ENCODE measurements at places on chromosomes 2 and 18.

- no peak for DNase-seq
Observed at GRCh38 chr18:22253676-22254075, 84.3 kb downstream of the GATA6 start.

- no peak for DNase-seq
Observed at GRCh38 chr2:101012706-101013181, 10.7 kb downstream of the RPL31 start.

GRCh38 chr2:38605298-38605830 lies 2.6 kb upstream of the HNRNPLL start:
- no peak for DNase-seq

- no peak for DNase-seq
Observed at GRCh38 chr18:9629709-9630108, 15.3 kb upstream of the PPP4R1 start.

DNA sequence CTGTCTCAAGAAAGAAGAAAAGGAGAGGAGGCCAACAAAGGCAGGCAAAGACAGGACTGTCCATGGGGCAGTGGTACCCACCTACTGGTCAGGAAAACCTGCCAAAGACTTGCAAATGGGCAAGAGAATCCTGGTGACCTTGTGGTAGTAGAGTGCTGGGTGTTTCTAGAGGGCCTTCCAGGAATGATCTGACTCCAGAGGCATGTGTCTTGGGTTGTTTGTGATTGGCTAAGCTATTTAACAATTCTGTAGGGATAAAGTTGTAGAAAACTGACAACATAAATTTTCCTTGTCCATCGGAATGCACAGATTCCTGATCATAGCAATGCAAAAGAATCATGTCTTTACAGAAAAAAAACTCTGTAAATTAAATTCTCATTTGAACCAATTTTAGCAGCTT lies 68.5 kb upstream of the ZNF532 start:
- DNase-seq, result no peak

DNA sequence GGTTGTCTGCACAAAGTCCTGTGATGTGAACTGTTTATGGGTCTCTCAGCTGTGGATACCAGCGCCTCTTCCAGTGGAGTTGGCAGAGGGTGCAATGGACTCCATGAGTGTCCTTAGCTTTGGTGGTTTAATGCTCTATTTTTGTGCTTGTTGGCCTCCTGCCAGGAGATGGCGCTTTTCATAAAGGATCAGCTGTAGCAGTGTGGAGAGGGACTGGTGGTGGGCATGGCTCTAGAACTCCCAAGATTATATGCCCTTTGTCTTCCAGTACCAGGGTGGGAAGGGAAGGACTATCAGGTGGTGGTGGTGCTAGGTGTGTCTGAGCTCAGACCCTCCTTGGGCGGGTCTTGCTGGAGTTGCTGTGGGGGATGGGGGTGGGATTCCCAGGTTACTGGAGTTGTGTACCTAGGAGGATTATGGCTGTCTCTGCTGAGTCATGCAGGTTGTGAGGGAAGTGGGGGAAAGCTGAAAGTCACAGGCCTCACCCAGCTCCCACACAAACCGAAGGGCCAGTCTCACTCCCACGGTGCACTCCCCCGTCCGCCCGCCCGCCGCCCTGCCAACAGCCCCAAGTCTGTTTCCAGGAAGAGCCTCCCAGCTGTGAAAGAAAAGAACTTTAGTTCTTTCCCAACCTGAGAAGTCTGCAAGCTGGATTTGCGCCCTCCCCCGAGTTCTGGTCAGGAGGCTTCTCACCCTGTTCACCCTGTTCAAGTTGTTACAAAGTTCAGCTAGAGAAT lies 108.1 kb downstream of the MARCO start:
- DNase-seq, result no peak

GRCh38 chr18:32048507-32049091 lies 30.0 kb downstream of the RNF125 start:
- no peak for DNase-seq

DNA sequence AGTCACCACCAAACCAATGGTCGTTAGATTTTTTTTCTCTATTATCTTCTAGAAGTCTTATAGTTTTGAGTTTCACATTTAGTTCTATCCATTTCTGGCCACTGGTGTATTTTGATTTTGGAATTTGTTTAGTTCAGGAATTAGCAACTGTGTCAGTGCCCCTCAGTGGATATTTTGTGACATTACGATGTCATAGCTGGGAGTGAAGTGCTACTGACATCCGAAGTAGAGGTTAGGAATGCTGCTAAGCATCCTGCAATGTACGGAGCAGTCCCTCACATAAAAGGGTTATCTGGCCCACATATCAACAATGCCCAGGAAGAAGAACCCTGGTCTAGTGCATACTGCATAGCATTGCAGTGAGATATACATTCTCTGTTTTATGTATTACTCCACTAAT lies 157.4 kb upstream of the RGPD4 start:
- DNase-seq, result no peak

- DNase-seq, result no peak
Observed at GRCh38 chr2:43075811-43076585, 150.4 kb downstream of the ZFP36L2 start.

DNA sequence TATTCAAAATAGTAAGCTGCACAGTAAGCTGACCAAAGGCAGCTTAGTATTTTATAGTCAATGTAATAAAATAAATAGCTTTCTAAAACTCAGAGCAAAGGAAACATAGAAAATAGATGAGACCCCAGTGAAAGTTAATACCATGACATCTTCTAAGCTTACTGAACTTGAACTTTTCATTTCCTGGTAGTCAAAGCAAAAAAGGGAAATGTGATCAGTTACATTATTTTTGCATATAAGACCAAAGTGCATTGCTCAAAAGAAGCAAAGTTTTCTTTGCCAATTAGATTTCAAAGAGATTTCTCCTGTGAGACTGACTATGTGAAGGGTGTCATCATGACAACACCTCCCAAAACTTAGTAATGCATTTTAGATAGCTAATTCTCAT lies 70.2 kb downstream of the MYO1B start:
- DNase-seq, result no peak

- DNase-seq, result no peak
Observed at GRCh38 chr18:28189400-28190239, 12.7 kb upstream of the CDH2 start.

GRCh38 chr2:210445116-210445707 lies 31.3 kb downstream of the LANCL1 start:
- DNase-seq, result no peak

DNA sequence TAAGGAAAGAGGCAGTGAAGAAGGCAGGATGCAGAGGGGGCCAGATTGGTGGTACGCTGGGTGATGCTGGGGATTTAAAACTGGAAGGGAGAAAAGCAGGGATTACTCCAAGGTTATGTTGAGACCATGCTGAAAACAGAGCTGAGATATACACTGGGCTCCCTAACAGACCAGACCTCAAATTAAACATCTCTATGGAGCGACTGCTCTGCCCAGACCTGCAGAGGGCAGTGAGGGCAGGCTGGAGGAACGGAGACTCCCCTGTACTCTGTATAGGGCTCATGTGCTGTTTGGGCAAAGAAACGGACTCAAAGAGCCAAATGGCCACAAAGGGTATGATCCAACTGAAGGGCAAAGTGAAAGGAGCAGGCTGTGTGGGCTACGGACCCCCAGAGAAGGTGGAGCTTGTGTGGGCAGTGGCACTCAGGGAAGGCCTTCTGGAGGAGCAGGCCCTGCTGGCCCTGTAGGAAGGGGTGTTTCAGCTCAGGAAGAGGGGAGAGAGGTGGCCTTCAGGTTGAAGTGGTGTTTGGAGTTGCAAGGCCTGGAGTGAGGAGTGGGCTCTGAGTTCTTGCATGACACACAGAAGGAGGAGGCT lies 4.8 kb upstream of the CELF4 start:
- no peak for DNase-seq

DNA sequence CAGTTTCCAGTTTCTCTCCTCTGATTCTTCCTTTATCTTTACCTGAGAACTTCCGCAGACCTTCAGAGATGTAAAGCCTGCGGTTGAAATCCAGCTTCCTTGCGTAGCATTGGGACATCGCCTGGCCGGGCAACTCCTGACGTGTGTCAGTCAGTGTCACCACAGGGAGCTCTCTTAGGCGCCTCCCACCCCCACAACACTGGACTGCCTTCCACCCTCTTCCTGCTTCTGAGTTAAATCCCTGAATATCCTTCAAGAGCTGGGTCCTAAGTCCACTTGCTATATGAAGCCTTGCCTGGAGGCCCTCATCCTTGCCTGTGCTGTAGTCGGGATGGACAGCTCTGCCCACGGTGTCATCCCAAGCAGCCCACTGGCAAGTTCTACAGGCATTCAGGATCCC lies 179.4 kb downstream of the SEPTIN10 start:
- no peak for DNase-seq

All from NCI-H510A (cell line).